ENCODE measurements at places on chromosomes 4 and X.

- DNase-seq, result no peak
These were observed 39.3 kb upstream of the SPINK2 start for GRCh38 chr4:56860781-56861180.

DNA sequence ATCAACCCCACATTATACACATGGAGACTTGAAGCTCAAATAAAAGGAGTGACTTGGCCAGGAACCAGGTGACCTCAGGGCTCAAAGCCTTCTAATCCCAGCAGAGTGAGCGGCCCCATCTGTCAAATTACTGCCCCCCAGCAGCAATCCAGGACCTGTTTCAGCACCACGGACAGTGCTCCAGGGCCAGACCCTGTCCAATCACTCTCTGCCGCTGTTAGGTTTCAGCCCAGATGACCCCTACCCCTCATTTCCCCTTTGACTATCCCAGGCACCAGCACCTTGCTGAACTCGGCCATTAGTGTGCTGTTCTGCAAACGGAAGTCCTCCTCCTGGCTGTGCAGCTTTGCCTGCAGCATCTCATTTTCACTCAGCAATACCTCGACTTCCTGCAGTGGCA is 5.1 kb downstream of the GRIPAP1 start:
- DNase-seq, result no peak

GRCh38 chrX:47422444-47422843 is 52.1 kb downstream of the ZNF157 start:
- no peak for DNase-seq

GRCh38 chrX:23525531-23525930 is 141.8 kb upstream of the PRDX4 start:
- DNase-seq, result no peak

GRCh38 chr4:78483811-78484210 is 67.8 kb upstream of the ANXA3 start:
- no peak for DNase-seq

- DNase-seq, result no peak
These were observed 334.4 kb downstream of the DHX15 start for GRCh38 chr4:24249972-24250371.

DNA sequence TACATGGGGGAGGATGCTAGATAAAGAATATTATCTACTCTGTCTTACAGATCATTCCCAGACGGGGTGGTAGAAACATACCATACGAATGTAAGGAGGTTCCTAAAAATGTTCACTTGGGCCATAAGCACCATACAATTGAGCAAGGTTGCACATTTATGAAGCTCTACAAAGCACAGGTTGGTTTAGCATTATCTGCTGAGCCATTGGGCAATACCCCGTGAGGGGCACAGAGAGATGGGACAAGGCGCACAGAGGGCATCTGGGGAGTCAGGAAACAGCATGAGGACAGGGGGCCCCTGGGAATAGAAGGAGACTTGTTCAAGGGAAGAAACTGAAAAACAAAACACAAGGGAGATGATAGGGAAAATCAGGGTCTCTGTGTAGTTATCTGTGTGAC is 305.3 kb downstream of the TRIML1 start:
- no peak for DNase-seq
